Stimulated activated CD4-positive, alpha-beta T cell treated with anti-CD3 and anti-CD28 coated beads, Interleukin-1b, Interleukin-23, amount 100 ng/mL, for 48 hours (primary cell): ENCODE measurements at places on chromosomes 4 and X.
A peak's percentile ranks its signal among the peaks of the same experiment; 100 is the strongest.

- no peak for DNase-seq
Observed at GRCh38 chr4:132614682-132615081, 534.4 kb upstream of the PCDH10 start.

DNA sequence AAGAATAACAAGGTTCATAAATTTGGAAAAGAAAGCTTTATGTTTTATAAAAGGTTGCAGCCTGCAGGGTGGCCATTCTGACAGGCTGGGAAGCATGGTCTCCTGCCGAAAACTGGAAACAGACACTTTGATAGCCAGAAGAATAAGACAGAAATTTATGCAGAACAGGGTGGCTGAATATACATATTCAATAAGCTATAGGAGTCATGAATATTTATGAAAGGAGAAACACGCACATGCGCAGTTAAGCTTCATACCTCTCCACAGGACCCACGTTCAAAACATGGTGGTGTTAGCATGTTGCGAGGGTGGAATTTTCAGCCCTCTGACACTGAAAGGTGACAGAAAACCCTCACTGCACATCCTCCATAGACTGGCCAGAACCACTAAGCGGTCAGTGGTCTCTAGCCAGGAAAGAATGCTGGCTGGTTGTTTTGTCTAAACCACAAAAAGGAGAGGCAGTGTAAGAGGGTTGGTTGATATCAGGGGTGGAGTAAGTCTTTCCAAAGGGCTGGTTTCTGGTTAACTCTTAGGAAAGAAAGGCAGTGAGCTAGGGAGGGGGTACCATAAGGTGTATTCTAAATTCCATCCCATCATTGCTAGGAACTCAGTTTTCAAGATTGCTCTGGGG is 58.2 kb downstream of the ANXA10 start:
- no peak for DNase-seq

DNA sequence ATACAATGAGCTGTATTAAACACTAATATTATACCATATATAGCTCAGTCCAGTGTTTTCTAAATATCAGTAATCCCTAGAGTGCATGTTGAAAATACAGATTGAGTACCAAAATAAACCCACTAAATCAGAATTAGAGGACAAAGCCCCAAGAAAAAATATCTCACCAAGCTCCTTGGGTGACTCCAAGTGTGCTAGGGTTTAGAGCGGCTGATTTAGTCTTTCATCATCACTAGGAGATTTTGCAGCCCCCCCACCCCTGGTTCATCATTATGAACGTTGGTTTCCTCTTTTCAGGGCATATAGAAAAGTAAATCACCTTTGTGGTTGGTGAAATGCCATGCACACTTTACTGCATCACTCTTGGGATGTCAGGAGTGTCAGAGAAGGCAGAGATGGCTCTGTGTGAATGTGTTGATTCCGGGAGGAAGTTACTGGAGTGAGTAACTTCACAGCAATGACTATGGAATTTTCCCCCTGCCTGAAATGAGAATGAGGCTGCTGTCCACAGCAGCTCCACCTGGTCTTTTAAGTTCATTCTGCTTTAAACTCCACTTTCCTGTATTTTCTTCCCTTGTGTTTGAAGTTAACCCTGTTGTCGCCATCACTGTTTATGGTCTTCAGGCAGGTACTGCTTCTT is 25.2 kb upstream of the ANAPC4 start:
- DNase-seq, result no peak

- no peak for DNase-seq
Observed at GRCh38 chr4:145061318-145061920, 36.6 kb downstream of the ANAPC10 start.

DNA sequence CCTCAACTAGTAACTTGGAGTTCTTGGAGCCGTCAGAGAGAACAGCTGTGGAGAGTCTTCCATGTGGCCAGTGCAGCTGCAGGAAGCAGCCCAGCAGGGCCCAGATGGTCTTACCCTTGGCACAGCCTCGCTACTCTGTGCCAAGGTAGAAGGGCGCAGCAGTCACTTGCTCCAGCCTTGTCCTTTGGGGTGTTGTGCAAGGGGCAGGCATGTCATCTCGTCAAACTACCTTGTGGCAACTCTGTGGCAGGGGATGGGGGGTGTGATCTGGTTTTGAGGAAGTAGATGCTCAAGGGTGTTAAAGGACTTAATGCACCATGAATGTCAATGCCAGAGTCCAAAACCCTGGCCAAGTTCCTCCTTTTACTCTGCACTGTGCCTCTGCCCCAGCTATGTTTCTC is 34.2 kb upstream of the TBC1D14 start:
- no peak for DNase-seq

DNA sequence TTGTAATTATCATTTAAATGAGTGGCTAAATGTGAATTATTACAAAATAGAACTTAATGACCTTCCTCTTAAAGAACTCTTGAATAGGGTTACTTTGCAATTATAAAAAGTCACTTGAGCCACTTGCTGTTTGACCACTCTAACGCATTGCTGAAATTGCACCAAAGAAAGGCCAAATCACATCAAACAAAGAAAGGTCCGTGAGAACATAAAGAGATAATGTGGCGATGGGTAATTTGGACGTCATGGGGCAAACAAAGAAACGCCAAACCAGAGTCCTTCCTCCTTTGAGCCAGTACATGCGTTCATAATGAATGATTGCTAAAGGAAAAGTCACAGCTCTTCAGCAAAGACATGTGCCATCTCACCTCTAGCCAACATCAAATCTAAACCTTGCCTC is 229.8 kb upstream of the STS start:
- no peak for DNase-seq

DNA sequence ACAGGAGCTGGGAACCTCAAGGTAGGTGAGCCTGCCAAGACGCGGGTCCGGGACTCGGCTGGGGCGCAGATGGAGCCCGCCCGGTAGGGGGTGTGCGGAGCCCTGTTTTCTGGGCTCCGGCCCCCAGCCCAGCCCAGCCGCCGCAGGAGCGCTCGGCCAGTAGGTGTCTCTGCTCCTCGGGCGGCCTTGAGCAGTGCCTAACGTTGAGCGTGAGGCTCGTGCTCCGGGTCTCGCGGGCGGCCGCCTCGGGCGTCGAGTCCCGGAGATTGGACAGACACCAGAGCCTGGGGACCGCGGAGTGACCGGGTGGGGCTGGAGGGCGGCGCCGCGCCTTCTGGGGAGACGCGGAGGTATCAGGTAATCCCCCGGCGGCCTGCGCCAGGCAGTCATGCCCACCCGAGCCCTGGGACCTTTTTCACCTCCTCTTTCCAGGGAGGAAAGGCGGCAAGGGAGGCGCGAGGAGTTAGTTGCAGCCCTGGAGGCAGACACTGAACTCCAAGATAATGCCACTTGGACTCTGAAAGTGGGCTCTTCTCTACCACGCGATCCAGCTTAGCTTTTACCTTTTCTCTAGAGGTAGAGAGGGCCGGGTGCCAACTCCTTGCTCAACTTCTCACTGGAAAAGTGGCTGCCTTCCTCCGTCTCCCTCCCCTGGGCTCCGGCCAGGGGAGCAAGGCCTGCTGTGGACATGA is 14.5 kb upstream of the FGG start:
- DNase-seq, result peak; percentile 69

GRCh38 chr4:163810755-163811154 is 316.3 kb downstream of the TMA16 start:
- no peak for DNase-seq

DNA sequence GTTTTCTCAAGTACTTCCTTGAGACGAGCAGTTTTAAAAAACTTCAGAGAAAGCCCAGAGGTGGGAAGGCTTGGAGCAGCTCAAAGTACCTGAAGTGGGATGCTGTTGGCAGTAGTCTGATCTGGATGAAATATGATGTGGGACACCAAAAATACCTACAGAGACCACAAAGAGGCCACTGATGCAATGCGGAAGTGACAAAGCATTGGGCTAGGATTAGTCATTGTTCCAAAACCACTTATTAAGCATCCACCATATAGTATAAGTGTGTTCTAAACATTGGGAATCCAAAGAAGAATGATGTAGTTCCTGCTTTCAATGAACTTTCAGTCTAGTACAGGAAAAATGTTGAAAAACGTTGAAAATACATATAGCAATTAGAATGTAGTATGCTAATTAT is 386.1 kb upstream of the CNKSR2 start:
- no peak for DNase-seq

GRCh38 chr4:123495530-123495929 is 98.9 kb downstream of the SPRY1 start:
- no peak for DNase-seq

- DNase-seq, result no peak
Observed at GRCh38 chrX:13126775-13127174, 82.4 kb upstream of the FAM9C start.

DNA sequence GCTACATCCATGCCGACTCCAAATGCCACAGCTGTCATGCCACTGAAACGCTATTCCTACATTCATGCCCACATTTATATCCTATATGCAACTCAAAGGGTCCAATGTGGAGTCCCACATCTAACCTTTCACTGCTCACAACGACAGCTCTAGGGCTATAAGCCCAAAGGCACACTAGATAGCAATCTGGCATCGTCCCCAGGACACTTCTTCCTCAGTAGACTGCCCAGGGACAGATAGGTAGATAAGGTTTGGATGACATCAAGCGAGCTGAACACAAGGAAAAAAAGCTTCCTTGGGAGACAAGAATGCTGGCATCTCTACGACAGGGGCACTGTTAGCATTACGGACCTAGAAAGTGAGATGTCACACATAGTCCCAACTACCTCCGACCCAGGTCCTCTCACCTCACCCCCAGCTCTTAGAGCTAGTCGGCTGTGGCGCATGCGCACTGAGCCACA is 685 bp downstream of the RAB9B start:
- no peak for DNase-seq

DNA sequence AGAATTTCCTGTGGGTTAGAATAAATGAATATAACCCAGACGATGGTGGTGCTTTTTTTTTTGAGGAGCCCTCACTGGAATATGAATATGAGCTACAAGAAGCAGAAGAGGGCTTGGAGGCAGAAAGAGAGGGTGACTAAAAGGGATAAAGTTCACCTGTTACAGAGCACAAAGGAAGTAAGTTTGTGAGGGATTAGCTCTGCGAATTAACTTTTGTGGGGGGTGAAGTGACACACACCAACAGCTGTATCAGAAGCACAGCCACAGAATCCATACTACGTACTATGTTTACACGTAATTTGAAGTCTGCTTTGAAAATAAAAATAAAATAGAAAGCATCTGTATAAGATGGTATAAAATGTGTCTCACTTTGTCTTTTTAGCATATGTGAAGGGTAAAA is 963.6 kb upstream of the DIAPH2 start:
- DNase-seq, result no peak

DNA sequence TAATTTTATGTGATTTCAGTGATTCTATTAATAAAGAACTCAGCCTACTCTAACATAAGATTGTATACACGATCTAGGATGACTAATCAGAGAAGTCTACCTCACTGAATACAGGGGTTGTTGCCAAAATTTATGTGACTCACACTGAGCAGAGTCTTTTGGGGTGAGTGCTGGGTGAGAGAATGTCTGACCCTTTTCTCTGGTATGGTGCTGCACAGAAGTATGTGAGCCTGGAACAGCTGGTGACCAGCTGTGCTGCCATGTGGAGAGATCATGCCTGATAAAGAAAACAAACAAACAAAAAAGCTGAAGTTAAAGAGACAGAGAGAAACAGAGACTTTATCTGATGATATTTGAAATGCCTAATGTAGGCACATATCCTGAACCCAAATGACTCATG is 618.1 kb upstream of the GRIA3 start:
- DNase-seq, result no peak

GRCh38 chrX:17500145-17500579 is 125.2 kb downstream of the NHS start:
- DNase-seq, result no peak

- DNase-seq, result no peak
Observed at GRCh38 chr4:26056406-26056805, 142.4 kb downstream of the SMIM20 start.

DNA sequence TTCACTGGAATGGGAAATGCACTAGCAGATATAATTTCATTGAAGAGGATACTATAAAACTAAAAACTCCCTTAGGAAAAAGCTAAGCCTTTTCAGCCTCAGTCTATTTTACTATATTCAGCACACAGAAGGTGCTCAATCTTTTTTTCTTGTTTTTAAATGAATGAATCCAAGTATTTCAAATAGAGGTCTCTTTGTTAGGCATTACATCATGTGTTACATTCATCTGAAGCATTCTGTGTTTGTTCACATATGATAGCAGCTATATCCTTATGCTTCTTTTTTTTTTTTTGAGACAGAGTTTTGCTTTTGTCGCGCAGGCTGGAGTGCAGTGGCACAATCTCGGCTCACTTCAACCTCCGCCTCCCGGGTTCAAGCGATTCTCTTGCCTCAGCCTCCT is 278.4 kb downstream of the CAMK2D start:
- no peak for DNase-seq

DNA sequence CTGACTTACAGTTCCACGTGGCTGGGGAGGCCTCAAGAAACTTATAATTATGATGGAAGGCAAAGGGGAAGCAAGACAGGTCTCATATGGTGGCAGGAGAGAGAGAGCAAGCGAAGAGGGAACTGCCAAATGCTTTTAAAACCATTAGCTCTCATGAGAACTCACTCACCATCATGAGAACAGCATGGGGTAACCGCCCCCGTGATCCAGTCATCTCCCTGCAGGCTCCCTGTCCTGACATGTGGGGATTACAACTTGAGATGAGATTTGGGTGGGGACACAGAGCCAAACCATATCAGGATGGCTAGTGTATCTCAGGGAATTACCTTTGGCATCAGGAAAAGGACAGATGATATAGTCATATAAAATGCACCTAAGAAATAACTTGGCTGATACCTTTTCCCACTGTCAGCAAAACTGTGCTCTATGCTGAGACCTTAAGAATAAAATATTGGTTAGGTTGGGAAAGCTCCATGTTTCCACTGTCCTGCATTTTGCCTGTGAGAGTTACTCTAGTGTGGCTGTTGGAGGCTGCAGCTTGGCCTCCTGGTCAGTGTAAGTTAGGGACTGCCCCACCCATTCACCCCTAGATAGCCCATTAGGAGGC is 110.3 kb downstream of the UCHL1 start:
- DNase-seq, result no peak

DNA sequence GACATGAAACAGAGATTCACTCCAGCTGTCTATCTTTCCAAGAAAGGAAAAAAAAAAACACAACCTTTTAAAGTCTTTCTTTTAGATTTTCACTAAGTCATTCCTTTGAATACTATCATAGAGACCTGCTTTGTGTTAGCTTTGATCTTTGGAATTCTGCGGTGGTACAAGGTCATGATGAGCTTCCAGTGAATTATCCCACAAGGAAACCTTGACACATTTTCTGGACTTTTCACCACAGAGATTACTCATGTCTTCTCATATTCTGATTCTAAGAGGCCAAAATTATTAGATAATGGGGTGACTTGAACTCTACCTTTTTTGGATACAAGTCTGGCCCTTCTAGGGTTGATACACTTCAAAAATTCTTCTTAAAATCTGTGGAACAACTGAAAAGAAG is 201.6 kb downstream of the PACRGL start:
- DNase-seq, result no peak

GRCh38 chrX:68939868-68940267 is 111.0 kb downstream of the EFNB1 start:
- DNase-seq, result no peak

- no peak for DNase-seq
Observed at GRCh38 chr4:111187108-111187507, 564.2 kb upstream of the PITX2 start.
